Endodermal cell (in vitro differentiated cells): ENCODE measurements at places on chromosomes 6 and 20. TPM values are rescaled to one million over a fixed set of nuclear protein-coding genes. Genes with fewer than 3 reads are reported as not detected.

DACT2 gene
- total RNA-seq: 16.6 to 57.5 TPM (median 16.6 TPM) in 3 replicates

DNA sequence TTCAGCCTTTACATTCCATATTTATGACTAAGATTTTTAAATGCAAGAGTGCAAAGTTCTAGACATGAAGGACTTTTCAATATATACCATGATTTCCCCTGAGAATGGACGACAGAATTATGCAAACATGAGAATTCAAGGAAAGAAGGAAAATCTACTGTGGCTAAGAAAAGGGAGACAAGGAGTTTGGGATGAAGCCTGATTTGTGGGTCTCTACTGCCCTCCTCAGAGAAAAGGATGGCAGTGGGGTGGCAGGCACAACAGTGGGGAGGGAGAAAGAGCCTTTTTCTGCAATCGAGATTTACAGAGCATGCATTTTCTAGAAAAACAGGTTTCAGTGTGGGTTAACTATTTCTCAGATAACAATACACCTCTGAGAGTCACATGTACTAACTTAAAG, 466.9 kb upstream of the NRSN1 start:
- peak; percentile 75 for DNase-seq
- no peak overlapping the region for H3K4me3 ChIP-seq
- no peaks in the 10 kb centered on the region for H3K27me3 ChIP-seq
- no peaks in the 10 kb centered on the region for H3K4me1 ChIP-seq
- H3K27ac ChIP-seq: no peak overlapping the region

- peak; percentile 89 for DNase-seq
- peak within 1 kb of the TSS; percentile 85 for H3K4me3 ChIP-seq
- peak within 1 kb of the TSS; percentile 13 for H3K27ac ChIP-seq
- H3K4me1 ChIP-seq: no peaks in the 10 kb centered on the region
- no peaks in the 10 kb centered on the region for H3K36me3 ChIP-seq
These were observed at the start of gene FAXC for GRCh38 chr6:99349171-99350141. Gene FAXC (minus strand): TSS chr6:99349674. CDS start chr6:99349372, 302 bp downstream.

DNA sequence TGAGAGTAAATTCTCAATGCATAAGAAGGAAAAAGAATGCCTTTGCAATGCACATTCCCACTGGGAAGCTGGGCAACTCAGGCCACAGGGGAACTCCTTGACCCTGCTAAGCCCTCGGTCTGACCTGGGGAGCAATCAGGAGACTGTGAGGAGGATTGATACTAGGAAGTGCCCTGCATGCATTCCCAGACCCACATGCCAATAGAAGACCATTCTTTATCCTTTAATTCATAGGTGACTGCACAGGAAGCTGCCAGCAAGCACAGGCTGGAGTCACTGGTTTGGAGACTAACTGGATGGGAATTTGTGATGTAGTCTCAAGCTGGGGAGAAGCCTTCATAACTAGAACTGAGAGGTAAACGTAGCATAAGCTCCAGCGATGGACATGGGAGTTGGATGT, 1012.7 kb downstream of the EYS start:
- no peaks in the 10 kb centered on the region for H3K4me1 ChIP-seq
- DNase-seq: no peak
- no peaks in the 10 kb centered on the region for H3K36me3 ChIP-seq
- no peaks in the 10 kb centered on the region for H3K27me3 ChIP-seq
- H3K27ac ChIP-seq: no peak overlapping the region

- H3K36me3 ChIP-seq: no peaks in the 10 kb centered on the region
- peak; percentile 93 for DNase-seq
- peaks cover 4% of the 10 kb centered on the region for H3K4me1 ChIP-seq
- H3K27ac ChIP-seq: no peak overlapping the region
These were observed 1.1 kb upstream of the OVOL2 start for GRCh38 chr20:18058661-18059467.

ABHD16B gene
- not detected in 2 replicates for total RNA-seq

DNA sequence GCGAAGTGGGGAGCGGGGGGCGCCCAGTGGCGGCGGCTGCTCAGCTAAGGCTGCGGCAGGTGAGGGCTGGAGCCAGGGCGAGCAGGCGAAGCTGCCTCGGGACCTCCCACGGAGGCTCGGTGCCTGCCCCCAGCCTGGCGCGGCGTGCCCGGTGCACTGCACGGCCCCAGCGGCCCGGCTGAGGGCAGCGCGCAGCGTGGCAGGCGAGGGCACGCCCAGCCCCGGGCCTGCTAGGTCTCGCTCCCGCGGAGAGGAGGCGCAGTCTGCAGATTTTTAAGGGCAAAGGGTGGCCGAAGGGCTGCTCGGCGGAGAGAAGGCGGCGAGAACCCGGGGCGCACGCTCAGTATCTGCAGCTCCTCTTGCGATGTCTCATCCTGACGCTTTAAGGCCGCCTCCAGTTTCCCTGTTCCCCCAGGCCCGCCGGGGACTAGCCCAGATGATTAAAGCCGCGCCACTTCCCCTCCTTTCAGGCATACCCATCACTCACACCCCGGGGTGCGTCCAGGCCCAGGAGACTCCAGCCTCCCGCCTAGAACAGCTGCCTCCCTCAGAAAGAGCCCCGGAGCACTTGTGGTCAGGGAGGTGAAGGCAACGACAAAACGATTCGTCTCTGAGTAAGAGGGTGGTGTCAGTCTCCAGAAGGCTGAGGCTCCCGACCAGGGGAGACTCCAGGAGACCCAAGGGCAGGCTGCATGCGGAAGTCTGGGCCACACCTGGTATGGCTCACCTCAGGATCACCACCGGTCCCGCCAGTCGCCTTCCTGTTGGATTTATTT, at the start of gene FERMT1:
Gene FERMT1, minus strand, starts transcription at position 158 of the 776 bp plus-strand sequence. CDS start 3,476 bp downstream, outside the sequence.
- H3K4me3 ChIP-seq: peak within 1 kb of the TSS; percentile 76
- H3K27ac ChIP-seq: no peak within 1 kb of the TSS
- H3K4me1 ChIP-seq: peaks cover 4% of the 10 kb centered on the region
- peaks cover 26% of the 10 kb centered on the region for H3K27me3 ChIP-seq
- H3K36me3 ChIP-seq: no peaks in the 10 kb centered on the region

- H3K27ac ChIP-seq: no peak overlapping the region
- H3K27me3 ChIP-seq: no peaks in the 10 kb centered on the region
- H3K4me3 ChIP-seq: no peak overlapping the region
- DNase-seq: no peak
These were observed 6.8 kb upstream of the MRPS10 start for GRCh38 chr6:42224222-42225028.

GRCh38 chr6:116994447-116994846, 117.4 kb downstream of the RFX6 start:
- no peak overlapping the region for H3K27ac ChIP-seq
- H3K36me3 ChIP-seq: no peaks in the 10 kb centered on the region
- H3K27me3 ChIP-seq: peaks cover 6% of the 10 kb centered on the region
- no peak for DNase-seq
- H3K4me1 ChIP-seq: no peaks in the 10 kb centered on the region
- H3K4me3 ChIP-seq: no peak overlapping the region

GRCh38 chr6:63732336-63732735, 96.7 kb downstream of the PHF3 start:
- H3K27me3 ChIP-seq: no peaks in the 10 kb centered on the region
- H3K4me1 ChIP-seq: no peaks in the 10 kb centered on the region
- H3K4me3 ChIP-seq: no peak overlapping the region
- no peak overlapping the region for H3K27ac ChIP-seq

DNA sequence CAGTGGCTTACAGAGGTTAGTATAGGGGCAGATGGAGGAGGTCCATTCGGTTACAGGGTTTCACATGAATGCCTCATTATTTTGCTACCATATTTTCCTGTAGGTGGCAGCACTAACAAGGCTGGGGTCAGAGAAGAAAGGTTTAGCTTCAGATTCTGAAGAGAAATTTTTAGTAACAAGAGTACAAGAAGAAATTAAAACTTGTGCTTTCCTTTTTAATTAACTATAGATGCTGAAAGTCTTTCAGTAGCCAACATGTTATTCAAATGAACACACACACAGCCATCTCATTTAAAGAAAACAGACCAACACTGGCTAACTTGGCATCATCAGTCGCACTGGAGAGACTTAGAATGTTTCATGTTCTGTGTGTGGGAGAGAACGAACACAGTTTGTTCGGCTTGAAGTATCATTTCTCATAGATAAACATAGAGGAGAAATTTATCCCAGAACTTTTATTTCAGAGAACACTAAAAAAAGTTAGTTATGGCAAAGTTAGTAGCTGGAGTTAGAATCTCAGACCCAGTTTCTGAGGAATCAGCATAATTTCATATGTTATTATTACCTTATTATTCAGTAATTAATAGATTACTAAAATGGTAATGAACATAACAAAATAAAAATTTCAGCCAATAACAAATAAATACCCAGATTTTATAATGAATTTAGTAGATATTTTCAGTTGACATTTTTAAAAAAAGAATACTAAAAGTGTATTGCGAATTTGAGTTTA, 314.0 kb upstream of the RSPO3 start:
- H3K27ac ChIP-seq: no peak overlapping the region
- no peaks in the 10 kb centered on the region for H3K27me3 ChIP-seq
- no peaks in the 10 kb centered on the region for H3K36me3 ChIP-seq
- H3K4me1 ChIP-seq: peaks cover 36% of the 10 kb centered on the region
- peak; percentile 63 for DNase-seq

GRCh38 chr6:1328129-1328800, 16.4 kb downstream of the FOXQ1 start:
- DNase-seq: no peak
- H3K4me3 ChIP-seq: no peak overlapping the region

DNA sequence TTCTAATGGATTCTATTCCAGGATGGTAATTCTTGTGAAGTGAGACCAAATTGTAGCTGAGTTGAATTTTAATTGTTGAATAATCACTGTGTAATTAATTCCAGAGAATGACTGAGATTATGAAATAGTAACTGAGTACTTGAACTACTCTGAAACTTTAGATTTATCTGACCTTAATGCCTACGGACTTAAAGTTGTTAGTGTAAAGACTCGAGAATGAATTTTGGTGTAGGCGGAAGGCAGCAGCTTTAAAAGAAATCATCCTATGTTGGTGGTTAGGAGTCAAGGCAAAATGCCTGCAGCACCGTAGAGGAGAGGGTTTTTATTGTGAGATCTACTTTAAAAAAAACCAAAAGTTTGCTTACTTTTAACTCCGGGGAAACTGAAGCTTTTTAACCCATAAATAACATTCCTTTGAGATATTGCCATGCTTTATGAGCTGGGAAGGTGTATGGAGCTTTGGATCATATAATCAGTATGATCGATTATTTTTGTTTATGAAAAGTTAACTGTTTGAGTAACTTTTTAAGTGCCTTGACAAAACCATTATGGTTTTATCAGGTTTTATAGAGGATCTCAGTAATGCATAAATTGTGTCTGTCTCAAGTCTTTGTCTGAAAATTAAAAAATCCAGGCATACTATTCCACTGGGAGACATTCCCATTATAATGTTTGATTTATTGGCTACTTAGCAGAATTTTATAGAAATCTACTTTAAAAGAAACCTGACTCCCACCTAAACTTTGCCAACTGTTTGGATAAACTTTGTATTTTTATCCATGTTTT, 46.1 kb downstream of the MYO6 start:
- no peak for DNase-seq
- no peak overlapping the region for H3K27ac ChIP-seq
- no peaks in the 10 kb centered on the region for H3K27me3 ChIP-seq
- peaks cover 4% of the 10 kb centered on the region for H3K36me3 ChIP-seq

DNA sequence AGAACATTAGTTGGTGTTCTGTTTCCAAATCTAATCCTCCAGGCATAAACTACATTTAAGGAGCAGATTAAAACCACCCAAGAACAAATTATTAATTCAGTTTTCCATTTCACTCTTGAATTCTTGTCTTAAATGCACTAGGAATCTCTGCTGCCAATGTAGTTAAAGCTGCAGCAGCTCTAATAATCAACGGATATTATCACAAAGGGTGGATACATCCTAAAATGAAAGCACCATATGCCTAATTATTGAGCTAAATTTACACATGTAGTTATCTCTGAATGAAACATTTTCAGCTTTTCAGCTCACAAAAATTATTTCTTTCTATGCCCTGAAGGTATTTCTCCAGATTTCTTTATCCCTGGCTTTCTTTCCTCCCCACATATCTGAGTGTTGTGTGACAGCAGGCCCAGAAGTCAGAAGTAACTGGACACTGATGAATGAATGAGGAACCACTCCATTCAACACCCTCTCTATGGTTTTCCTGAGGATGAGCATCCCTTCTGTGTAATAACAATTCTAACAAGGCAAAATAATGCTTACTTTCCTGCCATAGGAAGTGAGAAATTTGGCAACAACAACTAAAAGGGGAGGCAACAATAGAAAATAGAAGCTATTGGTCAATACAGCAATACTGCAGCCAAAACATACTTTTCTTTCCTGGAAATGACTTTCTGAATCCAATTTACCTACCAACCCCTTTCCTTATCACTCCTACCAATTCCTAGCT, 14.9 kb downstream of the MAN1A1 start:
- H3K36me3 ChIP-seq: peaks cover 35% of the 10 kb centered on the region
- no peaks in the 10 kb centered on the region for H3K27me3 ChIP-seq
- peaks cover 3% of the 10 kb centered on the region for H3K4me1 ChIP-seq
- DNase-seq: no peak
- H3K27ac ChIP-seq: no peak overlapping the region

DNA sequence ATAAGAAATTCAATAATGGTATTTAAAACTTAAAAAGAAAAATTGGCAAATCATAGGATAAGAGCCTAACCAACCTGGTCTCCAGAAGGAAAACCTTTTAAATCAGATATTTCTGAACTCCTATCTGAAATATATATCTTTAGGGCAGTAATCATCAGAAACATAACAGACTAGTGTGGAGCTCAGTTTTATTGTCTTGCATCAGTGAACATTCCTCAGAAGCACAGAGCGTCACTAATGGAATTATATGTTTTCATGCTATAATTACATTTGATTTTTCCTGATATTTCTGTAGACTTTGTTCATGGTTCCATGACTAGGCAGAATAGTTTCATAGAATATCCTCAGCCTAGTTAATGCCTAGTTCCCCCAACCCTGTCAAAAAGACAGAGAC, 262.2 kb downstream of the EYA4 start:
- no peak overlapping the region for H3K27ac ChIP-seq
- no peaks in the 10 kb centered on the region for H3K4me1 ChIP-seq
- no peaks in the 10 kb centered on the region for H3K27me3 ChIP-seq
- DNase-seq: no peak

DNA sequence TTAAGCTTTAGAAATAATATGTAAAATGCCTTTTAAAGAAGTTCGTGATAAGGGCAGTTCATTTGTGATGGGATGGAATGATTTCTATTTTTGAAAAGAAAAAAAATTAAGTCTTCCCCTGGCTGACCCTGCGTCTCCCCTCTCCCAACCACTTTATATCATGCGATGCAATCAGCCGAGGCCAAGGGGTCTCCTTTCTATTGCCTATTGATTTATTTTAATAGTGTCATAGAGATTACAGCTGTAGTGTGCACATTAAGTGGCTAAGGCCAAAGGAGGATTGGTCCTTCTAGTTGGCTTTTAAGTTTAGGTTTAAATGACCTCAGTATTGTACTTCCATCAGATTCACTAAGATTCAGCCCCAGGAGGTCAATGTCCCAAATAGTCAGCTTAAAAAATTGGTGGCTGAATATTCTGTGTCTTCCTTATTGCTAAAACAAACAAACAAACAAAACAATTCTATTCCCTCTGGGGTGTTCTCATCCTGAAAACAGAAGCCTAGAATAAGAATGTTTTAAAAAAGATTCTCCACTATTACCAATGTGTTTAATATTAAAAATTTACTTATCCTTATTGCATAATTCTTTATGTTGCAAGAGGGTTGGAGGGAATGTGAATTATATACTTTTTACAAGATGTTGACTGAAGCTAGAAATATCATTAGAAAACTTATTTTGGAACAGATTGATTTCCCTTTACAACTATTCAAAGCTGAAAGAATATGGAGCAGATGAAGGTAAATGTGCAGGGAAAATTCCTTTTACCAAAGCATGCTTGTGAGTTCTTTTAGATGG, 359.1 kb downstream of the SAMD5 start:
- H3K27me3 ChIP-seq: no peaks in the 10 kb centered on the region
- no peaks in the 10 kb centered on the region for H3K36me3 ChIP-seq
- no peak overlapping the region for H3K27ac ChIP-seq
- H3K4me1 ChIP-seq: no peaks in the 10 kb centered on the region
- no peak for DNase-seq

CDK5RAP1 gene
- 59.0 and 59.7 TPM in 2 replicates for total RNA-seq
